NCI-H748 treated with DMSO at 0.1 percent for 48 hours (cell line): ENCODE measurements at places on chromosomes 3 and 15.

GRCh38 chr3:159971311-159971710 lies 17.3 kb upstream of the IL12A start:
- no peak for DNase-seq

DNA sequence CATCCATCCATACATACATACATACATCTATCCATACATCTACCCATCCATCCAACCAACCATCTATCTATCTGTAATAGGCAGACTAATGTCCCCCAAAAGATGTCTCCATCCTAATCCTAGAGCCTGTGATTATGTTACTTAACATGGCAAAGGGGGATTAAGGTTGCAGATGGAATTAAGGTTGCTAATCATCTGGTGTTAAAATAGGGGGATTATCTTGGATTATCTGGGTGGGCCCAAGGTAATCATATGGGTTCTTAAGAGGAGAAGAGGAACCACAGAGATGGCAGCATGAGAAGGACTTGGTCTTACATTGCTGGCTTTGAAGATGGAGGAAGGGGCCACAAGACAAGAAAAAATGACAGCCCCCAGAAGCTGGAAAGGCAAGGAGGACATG lies 14.7 kb upstream of the RPL29 start:
- DNase-seq: no peak

GRCh38 chr3:149620291-149621020 lies 37.4 kb downstream of the WWTR1 start:
- no peak for DNase-seq

DNA sequence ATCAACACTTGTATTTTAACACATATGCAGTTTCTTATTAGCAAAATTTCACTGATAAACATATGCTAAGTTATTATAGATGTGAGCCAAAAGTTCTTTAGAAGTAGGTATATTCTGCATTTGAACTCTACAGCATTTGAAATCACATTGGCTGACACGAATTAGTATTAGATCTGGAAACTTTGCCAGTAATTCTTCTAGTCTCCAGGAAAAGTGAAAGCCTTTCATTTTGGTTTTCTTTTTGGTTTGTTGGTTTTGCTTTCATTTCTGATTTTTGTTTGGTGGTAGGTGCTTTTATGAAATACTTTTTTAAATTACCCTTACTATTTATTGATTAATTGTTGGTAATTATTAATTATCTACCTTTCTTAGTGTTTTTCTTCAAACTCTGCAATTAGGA lies 72.9 kb downstream of the RBMS3 start:
- no peak for DNase-seq
